T-helper 1 cell (primary cell): ENCODE measurements at places on chromosomes 2 and 18.

GRCh38 chr2:27493948-27494283 is 1.1 kb downstream of the FNDC4 start:
- DNase-seq, result no peak

DNA sequence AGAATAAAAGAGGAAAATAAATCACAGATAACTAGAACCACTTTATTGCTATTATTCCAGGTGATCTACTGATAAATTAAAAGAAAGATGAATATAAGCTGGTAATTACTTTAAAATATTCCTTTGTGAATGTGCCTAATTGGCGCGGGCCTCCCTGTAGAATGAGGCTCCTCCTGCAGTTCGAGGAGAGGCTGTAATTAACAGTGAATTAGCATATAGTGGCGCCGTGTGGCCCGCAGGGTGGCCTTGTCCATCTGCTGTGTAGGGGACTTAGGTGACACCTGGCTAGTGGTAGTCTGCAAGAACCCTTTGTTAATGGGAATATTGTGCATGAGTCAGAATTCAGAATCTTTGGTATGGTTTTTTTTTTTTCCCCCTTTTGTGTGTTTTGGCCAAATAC is 119.8 kb downstream of the AGAP1 start:
- no peak for DNase-seq

GRCh38 chr18:24657444-24657842 is 197.0 kb downstream of the HRH4 start:
- DNase-seq, result no peak

DNA sequence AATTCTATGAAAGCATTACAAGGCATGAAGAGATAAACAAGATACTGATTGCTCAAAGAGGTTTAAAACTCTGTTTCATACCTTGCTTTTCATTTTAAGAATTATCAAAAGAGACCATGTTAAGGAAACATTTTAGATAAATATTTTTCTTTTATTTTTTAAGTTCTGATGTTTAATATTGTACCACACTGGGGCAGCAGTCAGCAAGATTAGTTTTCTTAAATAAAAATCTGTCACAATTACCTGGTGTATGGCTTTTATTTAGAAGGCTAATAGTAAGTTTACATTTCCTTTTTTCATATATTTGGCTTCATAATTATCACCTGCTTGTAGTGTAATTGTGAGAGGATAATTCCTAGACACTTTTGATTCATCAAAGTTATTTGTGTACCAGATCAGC is 46.4 kb downstream of the ZNF804A start:
- no peak for DNase-seq

- DNase-seq, result no peak
Observed at GRCh38 chr18:52334896-52335295, 5.1 kb upstream of the DCC start.

DNA sequence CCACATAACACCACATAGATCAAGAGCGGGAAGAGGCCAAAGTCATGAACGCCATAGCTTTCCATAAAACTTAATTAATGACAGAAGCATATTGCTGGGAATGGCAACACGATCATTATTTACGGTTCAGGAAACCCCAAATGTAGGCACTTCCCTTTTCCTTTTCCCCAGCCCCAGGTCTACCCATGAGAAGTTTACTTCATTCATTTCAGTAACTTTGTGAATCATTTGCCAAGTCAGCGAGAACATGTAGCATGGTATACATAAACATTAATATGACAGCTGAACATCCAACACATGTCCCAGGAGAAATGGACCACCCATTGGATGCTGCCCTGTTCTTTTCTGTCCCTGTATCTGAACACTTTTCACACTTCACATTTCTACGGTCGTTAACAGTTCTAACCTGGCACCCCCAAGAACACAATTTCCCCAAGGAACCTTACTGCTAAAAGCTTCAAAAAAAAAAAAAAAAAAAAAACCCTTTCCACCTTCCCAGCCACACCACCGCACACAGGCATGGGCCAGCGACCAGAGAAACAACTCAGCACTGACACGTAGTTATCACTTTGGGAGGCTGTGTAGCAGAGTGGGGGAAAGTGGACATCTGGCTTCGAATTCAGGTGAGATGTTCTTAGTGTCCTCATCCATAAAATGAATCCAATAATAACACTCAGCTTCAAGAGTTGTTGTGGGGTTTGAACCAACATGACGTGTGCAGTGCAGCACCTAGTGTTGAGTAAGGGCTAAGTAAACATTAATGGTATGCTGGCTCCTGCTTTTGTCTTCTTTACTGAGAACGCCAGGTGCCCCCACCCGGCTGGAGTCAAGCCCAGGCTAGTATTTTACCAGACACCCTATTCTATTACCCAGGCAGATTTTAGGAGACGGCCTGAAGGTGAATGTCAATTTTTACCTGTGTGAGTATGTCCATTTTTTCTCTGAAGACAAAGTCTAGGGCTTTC is 371.5 kb downstream of the LNPK start:
- DNase-seq, result no peak

DNA sequence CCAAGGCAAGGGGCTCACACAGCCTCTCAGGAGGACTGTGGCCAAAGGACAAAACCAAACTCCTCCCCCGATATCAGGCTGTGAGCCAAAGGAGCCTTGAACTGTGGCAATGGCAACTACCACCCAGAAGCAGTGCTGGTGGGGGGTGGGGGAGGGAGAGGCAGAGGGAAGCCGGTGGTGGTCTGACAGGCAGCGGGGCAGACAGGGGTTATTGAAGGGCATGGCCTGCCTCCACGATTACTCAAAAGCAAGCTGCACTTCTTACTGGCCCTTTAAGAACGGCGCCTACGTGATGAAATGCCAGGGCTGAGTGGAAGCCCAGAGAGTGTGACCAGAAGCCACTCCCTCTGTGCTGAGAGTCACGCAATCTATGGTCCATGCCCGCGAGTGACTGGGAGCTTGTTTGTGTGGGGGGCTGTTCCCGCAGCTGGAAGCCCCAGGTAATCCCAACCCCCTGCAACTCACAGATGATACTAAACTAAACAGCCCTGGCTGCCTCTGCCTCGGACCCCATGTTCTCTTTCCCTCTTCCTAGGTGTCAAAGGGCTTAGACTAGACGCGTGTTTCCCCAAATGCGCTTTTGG is 128.2 kb upstream of the CXCR4 start:
- DNase-seq, result no peak

DNA sequence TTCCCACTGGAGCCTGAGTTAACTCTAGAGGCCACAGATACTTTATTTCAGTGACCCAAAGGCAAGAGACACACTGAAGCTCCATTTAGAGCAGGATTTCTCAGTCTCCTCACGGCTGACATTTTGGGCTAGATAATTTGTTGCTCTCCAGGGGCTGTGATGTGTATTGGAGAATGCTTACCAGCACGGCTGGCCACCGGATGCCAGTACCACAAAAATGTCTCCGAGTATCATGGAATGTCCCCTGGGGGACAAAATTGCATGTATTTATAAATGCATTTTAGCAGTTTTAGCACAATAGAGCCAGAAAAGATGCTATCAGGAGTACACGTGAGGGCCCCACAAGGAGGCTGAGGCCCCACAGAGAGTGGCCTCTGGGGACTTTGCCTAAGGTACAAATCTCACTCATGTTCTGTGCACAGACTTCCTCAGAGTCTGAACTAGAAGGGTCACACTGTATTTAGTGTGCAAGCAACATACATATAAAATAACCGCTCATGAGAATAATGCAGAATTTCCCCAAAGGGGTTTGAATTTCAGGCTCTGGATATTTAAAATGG is 20.5 kb upstream of the DCC start:
- DNase-seq, result no peak

- DNase-seq, result no peak
Observed at GRCh38 chr2:127014630-127015029, 92.3 kb downstream of the BIN1 start.

- DNase-seq, result no peak
Observed at GRCh38 chr2:69560147-69560482, 83.4 kb downstream of the AAK1 start.

- no peak for DNase-seq
Observed at GRCh38 chr18:25262920-25263319, 89.0 kb downstream of the ZNF521 start.

DNA sequence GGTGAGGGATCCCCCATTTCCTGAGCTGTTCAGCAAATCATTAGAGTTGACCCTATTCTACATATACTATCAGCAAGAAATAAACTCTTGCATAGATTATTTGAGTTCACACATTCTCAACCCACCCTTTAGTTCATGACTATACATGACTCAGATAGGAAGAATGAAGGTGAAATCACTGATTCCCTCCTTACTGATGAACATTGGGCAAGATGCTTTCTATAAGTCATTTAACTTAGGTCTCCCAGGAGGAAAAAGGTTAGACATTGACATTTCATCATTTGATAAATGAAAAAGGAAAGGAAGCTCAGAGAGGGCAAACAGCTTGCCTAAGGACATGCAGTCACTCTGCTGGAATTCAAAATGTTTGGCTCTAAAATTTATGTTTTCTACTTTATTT is 408.0 kb downstream of the TMEM182 start:
- no peak for DNase-seq

DNA sequence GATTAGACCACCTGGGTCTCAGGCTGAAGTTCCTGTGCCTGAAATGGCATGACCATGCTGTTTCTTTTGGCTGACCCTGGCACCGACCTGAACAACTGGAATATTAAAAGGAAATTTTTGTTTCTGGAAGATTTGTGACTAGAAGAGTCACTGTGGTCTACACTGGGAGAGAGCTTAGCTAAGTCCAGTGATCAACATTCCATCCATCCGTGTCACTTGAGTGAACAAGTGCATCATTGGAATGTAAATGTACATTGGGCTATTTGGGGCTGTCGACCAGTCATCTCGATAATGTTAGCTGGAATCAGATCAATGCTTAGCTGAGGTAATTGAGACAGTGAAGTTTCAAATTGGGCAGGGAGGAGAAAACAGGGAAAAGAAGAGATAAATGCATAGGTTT is 95.4 kb upstream of the CCDC85A start:
- DNase-seq, result no peak
